ENCODE measurements at places on chromosomes 3 and 15. TPM values are rescaled to one million over a fixed set of nuclear protein-coding genes. Genes with fewer than 3 reads are reported as not detected.
A peak's percentile ranks its signal among the peaks of the same experiment; 100 is the strongest.

The KCNAB1 gene
- polyA plus RNA-seq = 6.0 TPM

- no peak for DNase-seq
Observed at GRCh38 chr3:139323146-139323545, 20.7 kb upstream of the MRPS22 start.

The BCHE gene
- 70.1 TPM for polyA plus RNA-seq

GRCh38 chr3:55180936-55181535 is 253.2 kb upstream of the LRTM1 start:
- peak; percentile 57 for DNase-seq

- no peak for DNase-seq
Observed at GRCh38 chr3:17070161-17070959, 185.6 kb downstream of the PLCL2 start.
